ENCODE measurements at places on chromosomes 13 and 19. TPM values are rescaled to one million over a fixed set of nuclear protein-coding genes. Genes with fewer than 3 reads are reported as not detected.
A peak's percentile ranks its signal among the peaks of the same experiment; 100 is the strongest.

Gene TNFSF11
- not detected for polyA plus RNA-seq

Gene DHDH
- polyA plus RNA-seq: 0.27 TPM

Gene NUDT19
- polyA plus RNA-seq: 6.8 TPM

Gene MYO16
- polyA plus RNA-seq: 0.56 TPM

Gene TTC9B
- not detected for polyA plus RNA-seq

Gene FGF14
- polyA plus RNA-seq: 0.64 TPM

Gene ZNRF4
- not detected for polyA plus RNA-seq

Gene ZNF17
- 4.7 TPM for polyA plus RNA-seq

DNA sequence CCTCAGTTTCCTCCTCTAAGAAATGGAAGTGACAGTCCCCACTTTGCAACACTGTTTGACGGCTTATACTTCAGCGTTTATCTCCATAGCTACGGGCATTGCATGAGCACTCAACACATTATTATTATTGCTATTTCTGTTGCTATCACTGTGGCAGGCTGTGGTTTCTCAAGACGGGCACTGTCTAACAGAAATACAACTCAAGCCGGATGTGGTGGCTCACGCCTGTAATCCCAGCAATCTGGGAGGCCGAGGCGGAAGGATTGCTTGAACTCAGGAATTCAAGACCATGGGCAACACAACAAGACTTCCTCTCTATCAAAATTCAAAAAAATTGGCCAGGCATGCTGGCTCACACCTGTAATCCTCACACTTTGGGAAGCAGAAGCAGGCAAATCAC lies 4.9 kb upstream of the ZSWIM4 start:
- no peak for DNase-seq

- DNase-seq: peak; percentile 59
These were observed 3.5 kb downstream of the EGLN2 start for GRCh38 chr19:40802300-40803169.

DNA sequence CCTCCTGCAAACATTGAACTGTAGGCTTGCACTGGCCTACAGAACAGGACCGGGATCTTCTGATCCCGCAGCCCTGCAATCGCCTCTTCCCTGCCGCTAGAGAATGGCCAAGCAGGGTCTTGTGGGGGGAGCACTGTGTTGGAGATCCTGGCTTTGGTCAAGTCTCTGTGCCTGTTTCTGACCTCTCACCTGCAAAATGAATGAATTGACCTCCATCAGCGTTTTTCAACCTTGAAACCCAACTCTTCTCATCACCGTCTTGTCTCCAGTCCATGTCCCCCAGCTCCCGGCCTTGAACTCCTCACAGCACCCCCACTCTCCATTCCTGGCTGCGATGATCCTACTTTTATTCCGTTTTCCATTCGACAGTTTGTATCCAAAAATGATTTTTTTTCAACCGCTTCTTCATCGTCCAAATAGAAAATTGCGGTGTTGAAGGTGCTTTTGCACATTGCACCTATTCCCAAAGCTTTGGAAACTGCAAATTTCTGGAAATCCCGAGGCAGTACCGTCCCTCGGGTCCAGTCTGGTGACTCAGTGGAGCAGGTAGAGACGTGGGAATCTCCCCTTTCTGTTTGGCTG lies 2.0 kb downstream of the MYO9B start:
- DNase-seq: no peak

GRCh38 chr13:111924678-111925075 lies 142.3 kb upstream of the SOX1 start:
- no peak for DNase-seq

GRCh38 chr13:51240958-51241357 lies 18.8 kb downstream of the FAM124A start:
- DNase-seq: no peak

DNA sequence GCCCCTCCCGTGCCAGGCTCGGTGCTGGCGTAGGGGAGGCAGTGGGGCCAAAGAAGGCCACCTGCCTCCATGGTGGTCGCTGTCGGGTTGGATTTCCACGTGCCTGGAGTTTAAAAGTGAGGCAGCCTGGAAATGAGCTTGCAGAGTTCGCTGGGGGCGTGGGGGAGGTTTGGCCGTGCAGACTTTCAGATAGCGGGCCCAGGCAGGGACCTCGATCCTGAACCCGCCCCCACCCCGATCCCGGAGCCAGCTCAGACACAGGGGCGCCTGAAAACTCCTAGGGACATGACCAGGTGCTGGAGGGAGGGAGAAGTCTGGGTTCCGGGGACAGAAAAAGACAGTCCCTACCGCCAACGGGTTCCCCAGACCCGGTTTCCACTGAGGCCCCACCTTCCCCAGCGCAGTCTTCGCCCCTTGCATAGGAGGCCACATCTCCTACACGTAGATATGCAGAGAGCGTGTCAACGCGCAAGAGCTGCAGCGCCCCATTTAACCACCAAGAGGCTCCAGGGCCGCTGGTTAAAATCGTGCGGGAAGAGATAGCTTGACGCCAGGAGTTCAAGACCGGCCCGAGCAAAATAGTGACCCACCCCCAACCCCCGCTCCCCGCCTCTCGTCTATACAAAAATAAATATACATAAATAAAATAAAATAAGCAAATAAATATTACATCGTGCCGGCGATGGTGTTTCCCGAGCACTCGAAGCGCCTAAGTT lies 8.5 kb downstream of the CCDC8 start:
- no peak for DNase-seq

GRCh38 chr19:7326105-7326877 lies 22.4 kb upstream of the ARHGEF18 start:
- no peak for DNase-seq

DNA sequence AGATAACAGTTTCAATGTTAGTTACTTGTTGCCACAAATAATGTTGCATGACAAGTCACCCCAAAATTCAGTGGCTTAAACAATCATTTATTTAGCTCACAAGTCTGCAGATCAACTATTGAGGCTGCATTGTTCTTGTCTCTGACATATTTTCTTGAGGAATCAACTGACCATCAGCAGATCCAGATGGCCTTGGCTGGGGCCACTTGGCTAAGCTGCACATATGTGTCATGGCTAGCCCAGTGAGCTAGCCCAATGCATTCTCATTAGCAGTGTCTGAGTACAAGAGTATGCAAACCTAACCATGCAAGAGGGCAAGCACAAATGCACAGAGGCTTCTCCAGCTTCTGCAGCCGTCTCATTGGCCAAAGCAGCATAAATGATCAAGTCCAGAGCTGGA lies 180.4 kb downstream of the DNAJC15 start:
- DNase-seq: no peak

GRCh38 chr19:34319785-34320184 lies 45.2 kb upstream of the GPI start:
- no peak for DNase-seq

DNA sequence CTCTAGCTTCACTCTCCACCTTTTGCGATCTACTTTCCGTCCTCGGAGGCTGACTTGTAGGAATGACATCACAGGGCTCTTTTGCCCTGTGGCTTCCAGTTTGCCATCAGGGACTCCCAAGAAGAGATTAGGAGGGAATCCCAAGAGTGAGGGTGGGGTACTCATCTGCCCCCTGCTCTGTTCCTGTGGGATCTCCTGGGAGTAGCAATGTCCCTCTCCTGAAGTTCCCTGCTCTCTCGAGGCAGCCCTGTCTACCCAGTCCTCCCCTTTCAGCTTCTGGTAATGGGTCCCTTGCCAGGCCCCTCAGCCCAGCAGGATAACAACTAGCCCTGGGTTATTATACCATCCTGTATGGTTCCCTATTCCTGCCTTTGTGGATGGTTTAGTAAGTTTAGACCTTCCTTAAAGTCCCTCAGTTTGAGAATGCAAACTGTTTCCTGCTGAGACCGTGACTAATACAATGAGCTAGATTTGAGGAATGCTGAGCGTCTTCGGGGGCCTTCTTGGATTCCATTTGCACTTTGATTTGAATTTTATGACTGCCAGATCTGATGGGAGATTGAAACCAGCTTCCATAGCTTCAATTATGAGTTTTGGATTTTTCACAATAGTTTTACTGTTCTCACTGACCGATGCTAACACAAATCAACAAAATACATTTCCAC lies 73.7 kb upstream of the IPO5 start:
- no peak for DNase-seq

DNA sequence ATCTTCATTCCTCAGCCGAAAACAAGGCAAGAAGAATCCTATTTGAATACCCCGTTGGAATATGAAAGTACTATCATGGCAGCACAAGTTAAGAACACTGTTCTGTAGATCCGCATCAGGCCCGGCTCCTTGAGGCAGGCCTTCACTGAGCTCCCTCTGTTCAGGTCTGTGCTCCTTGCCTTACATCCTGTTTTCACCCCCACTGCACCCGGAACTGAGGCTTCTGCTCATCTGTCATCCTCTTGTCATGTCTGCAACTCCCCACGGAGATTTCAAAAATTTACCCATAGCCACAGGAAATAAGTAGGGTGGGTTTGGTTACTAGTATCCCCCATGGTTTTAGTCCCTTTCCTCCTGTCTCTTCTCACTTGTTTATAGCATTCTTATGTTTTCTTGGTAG lies 861.9 kb downstream of the GPC5 start:
- DNase-seq: no peak

DNA sequence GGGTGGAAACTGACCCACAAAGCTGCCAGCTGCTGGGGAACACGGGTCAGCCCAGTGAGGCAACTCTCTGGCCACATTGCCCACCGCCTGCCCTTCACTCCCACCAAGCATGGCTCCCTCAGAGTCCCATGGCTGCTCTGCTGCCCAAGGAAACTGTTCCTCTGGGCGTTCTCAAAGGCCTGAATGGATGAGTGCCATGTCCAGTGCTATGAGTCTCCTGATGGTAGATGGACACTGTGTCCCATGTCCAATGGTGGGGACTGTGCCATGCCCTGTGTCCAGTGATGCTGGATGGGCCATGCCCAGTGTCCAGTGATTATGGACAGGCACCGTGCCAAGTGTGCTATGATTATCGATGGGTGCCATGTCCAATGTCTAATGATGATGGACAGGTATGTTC lies 88.8 kb downstream of the ANKRD10 start:
- no peak for DNase-seq

Measured in adrenal gland (tissue), 19 donors.